Stimulated activated CD4-positive, alpha-beta T cell treated with anti-CD3 and anti-CD28 coated beads, Interleukin-1b, Interleukin-23, amount 100 ng/mL, for 24 hours (primary cell): ENCODE measurements at places on chromosomes 2 and 18.

- DNase-seq = no peak
Measured at GRCh38 chr2:200156166-200156835, 150.2 kb upstream of the SPATS2L start.

GRCh38 chr18:31711365-31712172 is 27.2 kb upstream of the B4GALT6 start:
- DNase-seq = no peak

DNA sequence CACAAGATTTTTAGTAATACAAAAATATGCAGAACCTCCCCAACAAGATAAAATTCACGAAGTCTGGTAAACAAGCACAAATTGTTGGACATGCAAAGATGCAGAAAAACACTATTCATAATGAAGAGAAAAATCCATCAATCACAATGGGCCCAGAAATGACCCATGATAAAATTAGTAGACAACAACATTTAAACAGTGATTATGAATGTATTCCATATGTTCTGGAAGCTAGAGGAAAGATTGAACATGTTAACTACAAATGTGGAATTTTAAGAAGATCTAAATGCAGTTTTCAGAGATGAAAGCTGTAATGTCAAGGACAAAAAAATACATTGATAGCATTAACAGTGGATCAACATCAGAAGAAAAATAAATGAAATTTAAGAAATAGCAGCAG is 243.3 kb upstream of the LINC00305 start:
- DNase-seq = no peak

DNA sequence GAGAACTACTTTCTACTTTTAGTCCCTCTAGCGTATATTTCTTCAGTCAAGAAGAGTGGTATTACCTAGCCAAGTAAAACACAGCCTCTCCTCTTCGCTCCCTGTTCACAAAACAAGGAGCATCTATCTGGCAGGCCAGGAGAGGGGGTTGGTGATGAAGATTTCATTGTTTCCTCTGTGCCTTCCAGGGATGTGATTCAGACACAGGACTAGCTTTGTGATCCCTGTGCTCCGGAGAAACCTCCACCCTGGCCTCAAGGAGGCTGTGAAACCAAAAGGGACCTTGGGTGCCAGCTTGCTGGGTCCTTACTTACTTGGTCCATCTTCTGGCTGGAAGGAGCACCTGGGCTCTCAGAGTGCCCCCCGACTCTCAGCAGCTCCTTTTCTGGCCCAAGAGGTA is 5.7 kb downstream of the RHOB start:
- DNase-seq = no peak

DNA sequence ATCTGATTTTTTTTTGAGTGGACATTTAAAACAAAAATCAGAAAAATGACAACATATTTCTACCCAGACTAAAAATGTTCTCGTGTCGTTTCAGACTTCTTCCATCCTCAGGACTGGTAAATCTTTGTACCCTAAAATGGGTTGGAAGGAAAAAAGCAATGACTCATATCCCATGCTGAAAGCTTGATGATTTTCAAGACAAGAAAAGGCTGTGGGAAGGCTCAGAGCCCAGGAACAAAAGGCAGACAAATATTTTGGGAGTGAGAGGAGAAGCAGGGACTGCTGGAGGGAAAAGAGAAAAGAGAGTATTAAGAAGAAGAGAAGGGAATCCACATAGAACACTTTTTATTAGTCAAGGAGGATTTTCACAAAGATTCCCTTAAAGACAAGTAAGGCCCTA is 77.1 kb upstream of the CTAGE1 start:
- no peak for DNase-seq

DNA sequence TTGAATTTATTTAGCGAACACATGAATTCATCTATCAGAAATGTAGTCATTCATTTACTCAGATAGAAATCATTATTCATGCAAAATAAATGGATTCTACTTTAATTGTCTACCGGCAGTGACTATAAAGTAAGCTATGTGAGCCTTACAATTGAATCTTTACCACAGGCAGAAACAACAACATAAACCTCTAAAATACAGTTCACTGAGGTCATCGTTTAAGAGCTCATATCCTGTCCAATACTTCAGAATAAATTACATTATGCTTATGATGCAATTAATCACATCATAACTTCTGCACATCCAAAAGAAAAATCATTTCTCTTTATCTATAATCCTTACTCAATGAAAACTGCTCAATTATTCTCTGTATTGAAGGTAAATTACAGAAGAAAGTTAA is 244.7 kb downstream of the HNMT start:
- DNase-seq = no peak

DNA sequence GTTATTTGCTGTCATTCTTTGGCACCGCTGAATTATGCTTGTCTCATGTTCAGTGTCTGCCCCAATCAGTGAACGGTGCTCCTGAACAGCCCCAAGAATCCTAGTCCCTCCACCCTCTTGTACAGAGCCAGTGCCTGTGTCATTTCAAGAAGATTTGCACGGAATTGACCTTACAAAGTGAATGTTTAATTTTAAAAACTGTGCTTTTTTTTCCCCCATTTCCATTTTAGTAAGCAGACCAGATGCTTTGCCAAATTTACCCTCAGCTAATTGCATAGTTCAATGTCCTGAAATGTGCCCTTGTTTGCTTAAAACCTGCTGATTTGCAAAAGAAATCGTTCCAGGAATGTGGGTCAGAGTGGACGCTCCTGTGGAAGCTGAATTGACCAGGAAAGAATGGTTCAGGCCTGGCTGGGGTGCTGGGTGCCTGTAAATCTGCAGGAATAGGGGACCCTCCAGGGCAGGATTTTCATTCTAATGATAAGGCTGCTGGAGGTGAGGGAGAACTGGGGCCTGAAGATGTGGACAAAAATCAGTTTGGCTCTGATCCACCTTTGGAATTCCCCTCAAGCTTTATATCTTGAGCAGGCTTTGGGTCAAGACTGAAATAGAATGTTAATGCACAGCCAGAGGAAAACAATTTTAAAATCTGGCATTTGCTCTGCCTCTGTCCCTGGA is 20.1 kb downstream of the TMEM17 start:
- no peak for DNase-seq

DNA sequence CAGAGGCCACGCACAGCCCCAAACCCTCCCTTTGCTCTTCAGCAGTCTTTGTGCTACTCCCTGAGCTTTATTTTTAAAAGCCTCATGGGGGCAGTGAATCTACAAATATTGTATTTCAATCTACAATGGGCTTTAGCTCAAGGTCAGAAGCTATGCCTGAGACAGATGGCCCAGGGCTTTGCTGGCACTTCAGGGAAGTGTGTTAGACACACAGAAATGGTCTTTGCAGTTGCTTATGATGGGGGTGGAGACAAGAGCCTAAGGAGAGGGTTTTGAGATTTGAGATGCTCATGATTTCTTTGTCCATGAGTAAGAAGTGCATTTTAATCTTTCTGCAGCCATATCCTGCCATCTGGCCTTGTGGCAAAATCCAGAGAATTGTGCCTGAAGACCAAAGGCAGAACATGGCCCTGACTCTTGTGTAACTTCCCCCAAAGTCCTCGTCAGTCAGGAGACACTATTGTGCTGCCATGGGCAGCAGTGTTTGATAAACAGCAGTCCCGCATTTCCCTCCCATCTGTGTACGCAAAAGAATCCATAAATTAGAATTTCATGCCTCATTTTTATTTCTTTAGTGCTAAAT is 92.6 kb downstream of the VAPA start:
- no peak for DNase-seq

DNA sequence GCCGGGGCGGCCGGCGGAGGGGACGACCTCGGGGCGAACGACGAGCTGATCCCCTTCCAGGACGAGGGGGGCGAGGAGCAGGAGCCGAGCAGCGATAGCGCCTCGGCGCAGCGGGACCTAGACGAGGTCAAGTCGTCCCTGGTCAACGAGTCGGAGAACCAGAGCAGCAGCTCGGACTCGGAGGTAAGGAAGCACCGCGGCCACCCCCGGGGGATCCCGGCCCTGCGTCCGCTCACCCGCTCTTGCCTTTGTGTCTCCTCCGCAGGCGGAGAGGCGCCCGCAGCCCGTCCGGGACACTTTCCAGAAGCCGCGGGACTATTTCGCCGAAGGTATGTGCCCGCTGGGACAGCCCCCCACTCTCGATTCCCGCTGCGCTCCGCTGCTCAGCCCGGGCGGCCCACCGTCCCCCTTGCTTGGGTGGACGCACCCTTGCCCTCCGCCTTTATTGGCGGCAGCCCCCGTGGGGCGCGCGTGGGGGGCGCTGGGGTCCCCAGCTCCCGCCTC is 611 bp downstream of the TCF7L1 start:
- DNase-seq = no peak

DNA sequence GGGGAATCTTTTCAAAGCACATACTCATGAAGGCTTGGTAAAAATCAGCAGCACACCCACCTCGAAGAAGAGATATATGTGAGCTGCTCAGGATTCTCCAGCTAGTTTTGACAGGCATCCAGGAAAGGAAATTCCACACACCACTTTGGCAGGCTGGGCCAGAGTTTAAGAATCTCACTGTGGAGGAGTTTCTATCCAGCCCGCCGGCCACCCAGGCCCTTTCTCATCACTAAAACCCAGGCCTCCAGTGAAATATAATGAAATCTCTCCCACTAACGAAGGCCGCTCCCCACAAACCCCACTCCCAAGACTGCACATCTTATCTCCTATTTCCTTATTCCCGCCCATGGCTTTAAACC is 202.0 kb downstream of the GLI2 start:
- DNase-seq = no peak

GRCh38 chr2:99623613-99624012 is 133.8 kb upstream of the REV1 start:
- DNase-seq = no peak

DNA sequence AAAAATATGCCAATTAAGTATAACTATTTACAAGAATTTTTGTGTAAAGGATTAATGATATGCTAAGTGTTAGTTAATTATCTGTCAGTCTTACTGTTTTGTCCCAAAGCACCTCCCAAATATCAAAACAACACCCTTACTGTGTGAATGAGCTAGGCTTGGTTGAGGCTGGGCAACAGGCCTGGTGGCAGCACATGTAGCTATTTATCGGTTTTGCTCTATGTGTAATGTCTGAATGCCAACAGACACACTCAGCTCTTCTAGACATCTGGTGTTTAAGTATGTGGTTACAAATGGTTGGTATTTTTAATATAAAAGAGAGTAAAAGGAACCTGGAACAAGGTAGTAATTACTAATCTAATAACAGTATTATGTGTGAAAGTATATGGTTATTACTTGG is 175.3 kb downstream of the RAB3GAP1 start:
- no peak for DNase-seq

DNA sequence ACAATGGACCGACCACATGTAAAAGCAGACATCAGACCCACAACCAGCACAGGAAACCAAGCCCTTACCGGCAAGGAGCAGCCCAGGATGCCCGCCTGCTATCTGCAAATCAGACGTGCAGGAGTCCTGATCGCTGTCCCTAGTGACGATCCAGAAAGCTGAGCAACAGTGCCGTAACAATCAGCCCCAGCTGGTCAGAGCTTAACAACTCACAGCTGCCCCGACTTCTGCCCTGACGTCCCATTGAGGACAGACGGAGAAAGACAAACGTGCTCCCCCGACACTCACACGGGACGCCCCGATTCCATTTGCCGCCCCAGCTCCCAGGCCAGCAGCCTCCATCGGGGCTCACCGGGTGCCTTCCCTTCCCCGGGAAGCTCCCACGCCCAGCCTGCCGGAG is 39.8 kb upstream of the PXDN start:
- no peak for DNase-seq

- DNase-seq = no peak
Measured at GRCh38 chr2:24492421-24493279, 1.6 kb downstream of the NCOA1 start.

DNA sequence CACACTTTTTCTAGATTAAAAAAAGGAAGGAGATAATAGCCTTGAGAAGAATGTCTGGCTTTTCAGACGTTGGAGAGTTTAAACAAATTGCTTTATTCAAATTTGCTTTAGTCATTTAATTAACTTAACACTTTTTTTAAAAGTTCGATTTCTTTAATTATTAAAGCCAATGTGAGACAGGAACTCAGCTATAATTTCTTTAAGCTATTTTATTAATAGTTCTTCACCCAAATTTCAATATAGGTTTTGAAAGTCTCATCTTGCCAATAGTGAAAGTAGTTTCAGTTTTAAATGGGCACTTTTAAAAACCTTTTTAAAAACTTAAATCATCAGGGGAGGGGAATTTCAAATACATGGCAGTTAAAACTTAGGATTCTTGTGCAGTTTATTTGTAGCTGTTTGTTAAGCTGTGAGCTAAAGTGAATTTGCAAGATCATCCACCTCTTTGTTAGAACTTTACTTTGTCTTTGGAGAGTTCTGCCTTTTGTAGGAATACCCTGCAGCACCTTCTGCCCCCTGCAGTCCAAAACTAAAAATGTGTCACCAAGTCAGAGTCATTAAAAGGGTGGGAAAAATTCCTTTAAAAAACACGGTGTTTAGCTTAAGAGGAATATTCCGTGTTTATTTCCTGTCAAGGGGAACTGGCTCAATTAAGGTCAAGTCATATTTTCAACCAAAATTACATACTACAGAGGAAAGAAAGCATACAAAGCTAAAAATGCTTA is 4.6 kb downstream of the TGIF1 start:
- DNase-seq = no peak
